Left lobe of liver (tissue), 2 donors: ENCODE measurements at places on chromosomes 16 and 17.

- no peak for DNase-seq
These were observed 22.2 kb downstream of the NUP85 start for GRCh38 chr17:75227729-75228128.

GRCh38 chr17:47997586-47997985, 26.7 kb downstream of the CDK5RAP3 start:
- no peak for DNase-seq

DNA sequence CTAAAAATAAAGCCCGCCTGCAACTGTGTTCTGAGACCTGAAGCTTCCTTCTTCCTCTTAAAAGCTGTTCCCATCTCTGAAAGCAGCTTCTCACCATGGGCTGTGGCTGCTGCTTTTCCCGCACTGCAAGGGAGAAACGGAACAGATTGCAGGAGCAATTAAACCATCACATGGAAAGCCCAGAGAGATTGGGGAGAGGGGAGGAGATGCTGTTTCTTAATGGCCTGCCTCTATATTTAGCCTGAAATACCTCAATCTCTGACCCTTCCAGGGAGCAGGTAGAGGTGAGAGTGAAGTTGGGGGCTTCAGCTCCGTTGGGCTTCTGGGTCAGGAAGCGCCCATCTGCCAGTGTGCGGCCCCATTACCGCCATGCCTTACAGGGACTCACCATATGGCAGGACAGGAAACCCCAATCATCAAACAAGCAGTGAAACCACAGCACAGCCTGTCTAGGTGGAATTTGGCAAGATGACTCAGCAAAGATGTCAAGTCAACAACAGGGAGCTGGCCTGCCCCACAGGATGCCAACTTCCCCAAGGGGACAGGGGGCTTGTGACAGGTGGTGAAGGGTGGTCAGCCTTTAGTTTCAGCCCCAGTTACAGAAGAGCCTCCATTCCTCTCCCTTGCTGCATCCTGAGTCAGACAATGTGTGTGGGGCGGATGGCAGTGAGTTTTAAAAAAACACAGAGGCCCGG, 286.6 kb upstream of the CCL2 start:
- no peak for DNase-seq

DNA sequence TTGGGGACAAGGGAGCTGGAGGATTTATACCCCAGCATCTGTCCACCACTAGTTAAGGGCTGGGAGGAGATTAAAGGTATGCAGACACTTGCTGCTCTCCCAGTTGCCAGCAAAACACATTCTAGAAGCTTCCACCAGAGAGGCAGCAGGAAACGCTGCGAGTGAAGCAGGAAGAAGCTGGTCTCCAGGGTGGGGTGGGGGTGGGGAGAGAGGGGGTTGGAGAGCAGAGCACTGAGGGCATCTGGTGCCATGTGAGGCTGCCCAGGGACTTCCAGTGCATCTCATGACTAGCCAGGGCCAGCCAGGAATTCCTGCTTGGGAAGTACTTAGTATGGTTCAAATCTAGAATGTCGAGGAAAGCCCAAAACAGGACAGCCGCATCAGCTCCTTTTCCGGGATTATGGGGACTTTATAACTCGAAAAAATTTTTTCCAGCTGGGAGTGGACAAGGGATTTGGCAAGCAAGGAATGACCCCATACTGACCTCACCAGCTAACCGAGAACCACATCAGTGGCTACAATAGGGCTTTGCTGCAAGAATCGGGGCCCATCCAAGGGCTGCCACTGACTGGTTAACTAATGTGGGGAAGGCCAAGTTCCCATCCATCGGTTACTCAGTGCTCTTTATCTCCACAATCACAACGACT, 26.2 kb upstream of the AXIN2 start:
- DNase-seq = no peak

DNA sequence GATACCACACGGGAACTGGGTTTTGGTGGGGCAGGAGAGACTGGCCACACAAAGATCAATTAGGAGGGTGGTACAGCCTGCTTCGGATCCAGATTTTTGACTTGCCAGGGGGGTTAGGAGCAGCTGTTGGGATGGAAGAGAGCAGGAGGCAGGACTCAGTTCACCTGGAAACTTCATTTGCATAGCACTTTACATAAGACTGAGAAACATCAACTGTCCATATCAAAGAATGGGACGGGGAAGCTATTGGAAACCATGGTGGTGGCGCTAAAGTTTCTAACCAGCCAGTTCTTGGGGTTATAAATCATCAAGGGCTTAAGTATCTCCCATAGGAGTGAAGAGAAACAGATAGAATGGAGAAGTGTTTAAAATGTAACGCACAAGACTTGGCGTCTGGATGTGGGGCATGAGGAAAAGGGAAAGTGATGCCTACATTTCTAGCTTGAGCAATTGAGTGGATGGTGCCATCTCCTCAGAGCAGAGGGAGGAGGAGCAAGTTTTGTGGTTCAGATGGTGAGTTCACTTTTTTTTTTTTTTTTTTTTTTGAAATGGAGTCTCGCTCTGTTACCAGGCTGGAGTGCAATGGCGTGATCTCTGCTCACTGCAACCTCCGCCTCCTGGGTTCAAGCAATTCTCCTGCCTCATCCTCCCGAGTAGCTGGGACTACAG, 6.4 kb upstream of the SRCAP start:
- DNase-seq = no peak

GRCh38 chr17:17506181-17506741, 10.1 kb upstream of the RASD1 start:
- no peak for DNase-seq

- no peak for DNase-seq
These were observed 39.9 kb downstream of the IQCK start for GRCh38 chr16:19757762-19758595.

DNA sequence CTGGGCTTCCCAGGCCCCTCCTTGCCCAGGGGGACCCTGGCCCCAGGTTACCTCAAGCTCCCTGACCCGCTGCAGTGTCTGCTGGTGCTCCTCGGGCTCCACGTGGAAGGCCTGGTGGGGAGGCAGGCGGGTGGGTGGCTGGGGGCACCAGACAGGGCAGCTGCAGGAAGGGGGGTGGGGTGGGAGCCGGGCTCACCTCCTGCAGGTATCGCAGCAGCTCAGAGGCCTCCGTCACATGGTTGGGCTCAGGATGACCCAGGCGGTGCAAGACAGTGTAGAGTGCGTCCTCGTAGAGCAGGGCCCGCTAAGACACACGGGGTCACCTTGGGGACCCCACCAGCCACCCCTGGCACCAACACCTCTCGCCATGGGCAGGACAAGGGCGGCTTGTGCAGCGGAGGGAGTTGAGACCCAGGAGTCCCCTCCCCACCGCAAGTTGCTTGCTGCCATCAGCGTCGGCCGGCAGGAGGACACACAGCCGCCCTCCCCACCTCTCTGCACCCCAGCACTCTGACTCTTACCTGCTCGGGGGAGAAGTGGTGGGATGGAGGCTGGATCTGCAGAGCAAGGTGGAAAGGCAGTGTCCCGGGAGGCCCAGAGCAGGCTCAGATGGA, 1.1 kb downstream of the UNC13D start:
- DNase-seq = no peak

GRCh38 chr16:69277413-69277812, 33.7 kb upstream of the VPS4A start:
- no peak for DNase-seq

- no peak for DNase-seq
These were observed 20.0 kb downstream of the MAP3K14 start for GRCh38 chr17:45296833-45297124.

GRCh38 chr17:27845264-27846041, 45.1 kb upstream of the NOS2 start:
- DNase-seq = no peak

DNA sequence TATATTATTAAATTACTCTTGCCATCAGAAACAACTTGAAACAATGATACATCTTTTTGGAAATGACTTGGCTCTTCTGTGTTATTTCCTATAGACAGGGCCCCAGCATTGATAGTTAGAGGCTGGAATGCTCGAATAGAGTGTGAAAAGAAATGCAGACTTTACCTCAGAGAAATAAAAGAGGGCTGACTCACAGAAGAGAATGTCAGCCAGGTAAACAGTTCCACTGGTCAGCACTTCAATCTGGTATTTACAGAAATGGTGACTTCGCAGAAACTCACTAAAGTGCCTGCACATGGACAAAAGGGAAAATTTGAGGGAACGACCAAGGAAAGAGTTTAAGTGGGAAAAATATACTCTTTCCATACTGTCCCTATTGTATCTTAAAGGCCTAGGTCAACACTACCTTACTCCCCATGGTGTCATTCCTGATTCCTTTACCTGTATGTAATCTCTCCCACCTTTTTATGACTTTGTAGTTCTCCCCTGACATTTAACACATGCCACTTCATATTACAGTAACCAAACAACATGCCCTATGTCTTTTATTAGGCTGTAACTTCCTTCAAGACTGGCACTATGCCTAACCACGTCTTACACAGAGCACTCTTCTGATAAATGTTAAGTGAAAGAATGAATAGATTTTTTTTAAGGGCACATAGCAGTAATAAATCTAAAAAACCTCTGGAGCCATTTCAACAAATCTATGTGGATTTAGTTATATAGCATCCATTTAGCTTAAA, 36.7 kb downstream of the AKAP10 start:
- DNase-seq = no peak

DNA sequence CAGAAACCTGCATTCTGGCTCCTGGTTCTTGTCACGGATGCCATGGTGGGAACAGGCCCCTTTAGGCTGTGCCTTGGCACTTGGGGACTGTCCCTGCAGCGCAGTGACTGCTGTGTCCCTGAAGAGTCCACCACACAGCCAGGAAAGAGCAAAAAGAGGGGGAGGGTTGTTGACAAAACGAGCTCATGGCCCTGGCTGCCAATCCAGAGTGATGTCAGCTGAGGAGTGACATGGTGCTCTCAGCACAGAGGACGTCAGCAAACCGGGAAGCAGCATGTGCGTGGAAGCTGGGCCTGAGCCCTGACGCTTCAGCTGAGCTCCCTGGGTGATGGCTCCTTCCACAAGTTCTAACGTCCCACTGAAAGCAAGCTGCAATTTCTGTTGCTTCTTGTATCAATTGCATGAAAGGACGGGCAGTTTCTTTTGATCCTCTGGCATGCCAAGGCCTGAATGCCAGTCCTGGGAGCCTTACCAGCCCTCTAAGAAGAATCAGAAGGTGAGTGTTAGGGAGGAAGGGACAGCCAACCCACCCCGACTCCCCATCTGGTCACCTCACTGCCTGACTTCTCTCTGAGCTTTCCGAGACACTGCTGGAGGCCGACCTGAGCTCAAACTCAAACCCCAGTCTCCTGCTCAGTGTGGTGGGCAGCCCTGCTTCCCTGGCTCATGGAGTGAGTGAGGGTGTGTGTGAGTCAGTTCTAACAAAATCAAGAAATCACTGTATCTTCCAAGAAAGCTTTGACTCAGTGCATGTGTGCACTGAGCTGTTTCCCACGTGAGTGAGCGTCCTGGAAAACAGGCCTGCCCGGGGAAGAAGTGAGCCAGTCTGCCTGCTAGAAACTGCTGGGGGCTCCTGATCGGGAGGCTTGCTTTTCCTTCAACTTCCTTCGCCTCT, 14.7 kb upstream of the WNT3 start:
- no peak for DNase-seq

- no peak for DNase-seq
These were observed 14.9 kb downstream of the LIMD2 start for GRCh38 chr17:63685041-63685440.

GRCh38 chr17:45226576-45226975, 4.9 kb downstream of the FMNL1 start:
- no peak for DNase-seq

DNA sequence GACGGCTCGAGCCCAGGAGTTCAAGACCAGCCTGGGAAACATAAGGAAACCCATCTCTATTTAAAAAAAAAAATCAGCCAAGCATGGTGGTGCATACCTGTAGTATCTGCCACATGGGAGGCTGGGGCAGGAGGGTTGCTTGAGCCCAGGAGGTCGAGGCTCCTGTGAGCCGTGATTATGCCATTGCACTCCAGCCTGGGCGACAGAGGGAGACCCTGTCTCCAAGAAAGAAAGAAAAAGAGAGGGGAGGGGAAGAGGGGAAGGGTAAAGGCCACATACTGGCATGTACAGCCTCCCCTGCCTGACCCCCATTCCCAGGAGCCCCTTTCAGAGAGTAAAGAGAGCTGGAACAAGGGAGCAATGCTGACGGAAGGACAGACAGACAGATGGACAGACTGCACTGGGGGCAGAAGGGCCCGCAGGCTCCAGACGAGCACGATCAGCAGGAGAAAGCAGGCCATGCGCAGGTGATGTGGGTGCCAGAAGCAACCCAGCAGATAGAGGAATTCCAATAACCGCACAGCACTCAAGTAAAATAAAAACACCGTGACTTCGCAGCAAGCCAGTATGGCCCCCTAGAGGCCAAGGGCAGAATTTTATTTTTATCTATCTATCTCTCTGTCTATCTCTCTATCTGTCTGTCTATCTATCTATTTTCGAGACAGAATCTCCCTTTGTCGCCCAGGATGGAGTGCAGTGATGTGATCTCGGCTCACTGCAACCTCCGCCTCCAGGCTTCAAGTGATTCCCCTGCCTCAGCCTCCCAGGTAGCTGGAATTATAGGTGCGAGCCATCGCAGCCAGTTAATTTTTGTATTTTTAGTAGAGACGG, 27.1 kb upstream of the SNN start:
- DNase-seq = peak; percentile 64

- peak; percentile 42 for DNase-seq
These were observed 2.7 kb downstream of the MPRIP start for GRCh38 chr17:17044846-17045561.

- DNase-seq = no peak
These were observed 21.4 kb downstream of the HAPSTR1 start for GRCh38 chr16:9112844-9113186.

- DNase-seq = no peak
These were observed 232.6 kb upstream of the IRX3 start for GRCh38 chr16:54519161-54519695.

DNA sequence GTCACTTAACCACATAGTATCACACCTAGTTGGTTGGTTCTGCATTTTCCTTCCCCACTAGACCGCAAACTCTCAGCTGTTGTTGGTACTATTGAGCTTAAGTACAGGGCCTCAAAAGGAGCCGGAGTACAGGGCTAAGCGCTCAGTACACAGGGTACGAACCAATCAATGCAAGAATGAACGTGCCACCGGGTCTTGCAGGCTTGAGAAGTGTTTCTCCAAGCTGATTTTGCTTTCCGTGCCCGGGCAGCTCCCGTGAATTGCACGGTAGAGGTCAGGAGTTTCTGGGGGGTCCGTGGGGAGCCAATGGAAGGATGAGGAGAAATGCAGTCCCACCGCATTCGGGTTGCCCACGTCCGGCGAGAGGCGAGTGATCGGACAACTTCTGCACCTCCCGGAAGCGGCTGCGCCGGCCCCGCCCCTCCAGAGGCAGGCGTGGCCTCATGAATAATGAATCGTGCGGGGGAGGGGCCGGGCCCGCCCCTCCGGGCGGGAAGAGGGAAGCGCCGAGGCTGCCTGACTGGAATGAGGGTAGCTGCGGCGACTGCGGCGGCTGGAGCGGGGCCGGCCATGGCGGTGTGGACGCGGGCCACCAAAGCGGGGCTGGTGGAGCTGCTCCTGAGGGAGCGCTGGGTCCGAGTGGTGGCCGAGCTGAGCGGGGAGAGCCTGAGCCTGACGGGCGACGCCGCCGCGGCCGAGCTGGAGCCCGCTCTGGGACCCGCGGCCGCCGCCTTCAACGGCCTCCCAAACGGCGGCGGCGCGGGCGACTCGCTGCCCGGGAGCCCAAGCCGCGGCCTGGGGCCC, at the start of gene SNTB2:
Gene SNTB2, plus strand, starts transcription at position 523 of the 804 bp plus-strand sequence. Its CDS starts 3 bp downstream, at position 526.
- peak; percentile 95 for DNase-seq
